ENCODE measurements at places on chromosomes 3 and 15.

DNA sequence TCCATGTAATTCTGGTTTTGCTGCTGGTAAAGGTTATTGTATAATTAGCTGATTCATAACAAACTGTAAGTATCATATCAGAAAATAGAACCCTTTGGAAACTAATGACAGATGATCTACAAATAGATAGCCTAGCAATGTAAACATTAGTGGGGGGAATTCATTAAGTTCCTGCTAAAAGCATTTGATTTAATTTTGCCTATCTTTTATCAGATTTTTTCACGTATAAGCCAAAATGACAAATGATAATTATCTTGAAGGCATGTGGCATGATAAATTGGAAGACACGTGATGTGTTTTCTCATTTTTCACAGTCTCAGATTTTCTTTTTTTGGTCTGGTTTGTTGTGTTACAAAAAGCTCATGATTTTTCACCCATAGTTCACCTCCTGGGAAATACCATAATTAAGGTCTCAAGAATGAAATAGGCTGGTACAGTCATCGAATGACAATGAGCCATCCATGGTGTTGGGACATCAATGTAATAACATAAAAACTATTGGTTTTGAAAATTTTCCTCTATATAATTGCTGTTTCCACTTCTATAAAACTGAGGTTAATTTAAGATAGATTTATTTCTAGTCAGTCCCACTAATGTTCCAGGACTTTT is 325.9 kb upstream of the TBL1XR1 start:
- no peak for DNase-seq

DNA sequence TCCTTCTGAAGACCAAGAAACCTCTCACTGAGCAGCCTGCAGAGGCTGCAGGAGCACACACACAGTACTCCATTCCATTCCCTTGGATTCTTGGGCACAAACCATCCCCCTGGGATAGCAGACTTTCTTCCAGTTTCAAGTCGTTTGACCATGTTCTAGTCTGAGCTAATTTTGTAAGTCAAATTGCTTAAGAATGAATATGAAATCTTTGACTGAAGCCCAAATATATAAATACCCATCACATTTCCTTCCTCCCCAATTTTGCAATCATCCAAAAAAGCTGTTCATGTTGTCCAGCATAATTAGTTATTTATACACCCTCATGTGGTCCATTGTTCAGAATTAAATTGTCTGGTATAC is 231.2 kb upstream of the TPRG1 start:
- no peak for DNase-seq

GRCh38 chr3:158104431-158104921 is 1.7 kb downstream of the SHOX2 start:
- DNase-seq, result no peak

GRCh38 chr15:74158855-74159650 is 14.5 kb upstream of the ISLR start:
- DNase-seq, result no peak

GRCh38 chr3:154886437-154886836 is 193.7 kb upstream of the MME start:
- peak; percentile 90 for DNase-seq

GRCh38 chr3:113194823-113195401 is 16.4 kb upstream of the BOC start:
- DNase-seq, result no peak

DNA sequence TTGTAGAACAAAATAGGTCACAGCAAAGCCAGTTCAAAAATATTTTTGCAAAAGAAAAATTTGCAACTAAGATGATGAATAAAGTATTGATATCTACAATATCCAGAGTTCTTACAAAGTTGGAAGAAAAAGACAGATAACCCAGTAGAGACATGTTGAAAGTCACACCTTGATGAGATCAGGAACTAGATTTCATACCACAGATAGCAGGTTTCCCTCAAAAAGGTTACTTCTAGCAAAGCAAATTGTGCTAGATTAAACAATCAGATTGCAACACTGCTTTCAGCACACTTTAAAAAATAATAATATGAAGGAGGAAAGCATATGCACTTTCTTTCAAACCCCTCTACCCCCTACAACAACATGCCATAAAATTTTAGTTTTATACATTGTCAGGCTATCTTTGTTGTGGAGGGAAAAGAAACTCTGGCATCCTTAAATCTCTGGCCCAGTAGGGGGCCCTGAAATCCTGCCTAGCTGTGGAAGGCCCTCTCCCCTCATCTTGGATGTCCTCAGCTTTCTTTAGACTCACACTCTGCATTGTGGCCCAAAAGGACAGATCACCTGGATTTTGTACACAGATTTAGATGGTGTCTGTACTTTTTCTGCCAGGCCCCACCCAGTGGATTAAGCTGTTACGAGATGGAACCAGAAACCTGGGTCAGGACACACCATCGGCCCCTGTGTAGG is 50.9 kb downstream of the CCR3 start:
- no peak for DNase-seq

GRCh38 chr3:75294124-75294523 is 370.0 kb upstream of the FRG2C start:
- peak; percentile 3 for DNase-seq

DNA sequence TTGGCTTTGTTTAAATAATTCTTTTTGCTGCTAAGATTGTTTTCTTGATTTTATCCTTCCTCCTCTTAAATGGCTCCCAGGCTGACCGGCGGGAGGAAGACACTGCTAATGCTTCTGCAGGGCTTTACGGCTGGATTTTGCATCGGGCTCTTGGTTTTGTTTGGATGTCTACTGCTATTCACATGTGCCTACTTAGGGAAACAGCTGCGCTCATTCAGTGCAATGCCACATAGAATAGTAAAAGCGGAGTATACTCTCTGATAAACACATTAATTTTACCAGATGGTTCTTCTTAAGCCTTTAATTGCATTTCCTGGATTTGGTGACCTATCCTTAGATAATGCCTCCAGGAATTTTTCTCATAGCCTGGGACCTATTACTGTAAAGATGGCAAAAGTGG is 146.6 kb downstream of the THSD4 start:
- DNase-seq, result no peak

GRCh38 chr3:143726727-143727126 is 121.5 kb downstream of the SLC9A9 start:
- no peak for DNase-seq

DNA sequence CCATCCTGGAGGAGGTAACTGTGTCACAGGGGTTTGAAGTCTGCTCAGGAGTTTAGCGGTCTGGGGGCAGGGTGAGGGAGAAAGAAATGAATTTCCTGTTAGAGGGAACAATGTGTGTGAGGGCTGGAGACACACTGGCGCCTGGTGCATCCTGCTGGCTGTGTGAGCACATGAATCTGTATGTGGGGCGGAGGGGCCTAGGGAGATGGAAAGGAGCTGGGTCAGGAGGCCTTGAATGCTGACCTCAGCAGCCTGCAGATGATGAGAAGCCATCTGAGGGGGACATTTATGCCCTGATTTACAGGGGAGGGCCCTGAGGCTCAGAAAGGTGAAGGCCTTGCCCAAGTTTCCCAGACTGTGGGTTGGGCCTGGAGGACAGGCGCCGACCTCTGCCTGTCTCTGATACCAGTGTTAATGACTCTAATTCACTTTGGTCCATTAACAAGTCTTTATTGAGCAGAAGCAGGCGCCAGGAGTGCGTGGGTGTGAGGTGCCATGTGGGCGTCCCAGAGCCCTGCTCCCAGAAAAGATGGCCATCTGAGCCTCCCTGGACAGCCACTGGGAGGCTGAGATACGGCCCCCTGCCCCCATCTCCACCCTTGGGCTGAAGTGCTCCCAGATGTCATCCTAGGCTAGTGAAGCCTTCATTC is 34.8 kb downstream of the LINGO1 start:
- no peak for DNase-seq

DNA sequence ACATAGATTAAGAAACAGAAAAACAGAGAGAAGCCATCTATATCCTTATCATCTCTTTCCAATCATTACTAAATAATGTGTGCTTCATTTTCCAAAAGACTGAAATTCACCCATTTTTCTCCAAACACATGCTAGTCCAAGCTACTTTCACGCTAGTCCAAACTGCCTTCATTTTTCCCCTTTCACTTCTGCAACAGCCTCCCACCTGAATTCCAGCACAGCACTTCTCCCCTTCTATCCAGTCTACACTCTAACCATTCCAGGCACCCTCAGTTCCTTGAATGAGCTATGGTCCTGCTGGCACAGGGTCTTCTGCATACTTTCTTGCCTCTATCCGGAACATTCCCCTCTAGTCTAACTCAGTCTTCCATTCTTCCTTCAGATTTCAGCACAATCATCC is 112.0 kb downstream of the THRB start:
- no peak for DNase-seq

DNA sequence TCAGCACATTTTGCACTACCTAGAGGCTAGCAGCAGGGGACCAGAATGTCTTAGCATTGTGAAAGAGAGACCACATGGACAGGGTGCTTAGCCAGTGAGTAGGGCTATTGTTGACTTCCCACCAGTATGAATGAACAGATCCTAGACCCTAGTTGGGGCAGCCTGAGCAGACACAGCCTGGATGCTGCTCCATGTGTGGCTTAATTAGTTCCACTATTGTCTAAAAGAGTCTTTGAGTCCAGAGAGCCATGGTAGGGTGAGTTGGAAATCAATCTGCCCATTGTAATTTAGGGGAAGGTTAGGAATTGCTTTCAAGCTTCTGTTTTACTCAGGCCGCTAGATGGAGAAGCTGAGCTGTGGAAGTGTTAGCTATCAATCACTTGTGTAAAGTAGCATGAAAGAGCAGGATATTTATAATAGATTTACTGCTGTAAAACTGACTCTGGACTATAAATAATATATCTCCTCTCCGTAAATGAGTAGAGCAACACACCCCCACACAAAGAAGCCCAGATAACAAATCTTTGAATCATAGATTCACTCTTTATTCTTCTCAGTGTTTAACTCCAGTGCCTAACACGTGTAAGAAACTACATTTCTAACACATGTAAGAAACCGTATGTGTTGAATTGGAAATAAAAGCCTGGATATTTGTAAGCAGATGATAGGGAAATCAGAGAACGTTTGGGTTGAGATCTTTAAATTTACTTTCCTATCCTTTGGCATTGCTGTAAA is 4.1 kb upstream of the GCSAM start:
- peak; percentile 11 for DNase-seq

DNA sequence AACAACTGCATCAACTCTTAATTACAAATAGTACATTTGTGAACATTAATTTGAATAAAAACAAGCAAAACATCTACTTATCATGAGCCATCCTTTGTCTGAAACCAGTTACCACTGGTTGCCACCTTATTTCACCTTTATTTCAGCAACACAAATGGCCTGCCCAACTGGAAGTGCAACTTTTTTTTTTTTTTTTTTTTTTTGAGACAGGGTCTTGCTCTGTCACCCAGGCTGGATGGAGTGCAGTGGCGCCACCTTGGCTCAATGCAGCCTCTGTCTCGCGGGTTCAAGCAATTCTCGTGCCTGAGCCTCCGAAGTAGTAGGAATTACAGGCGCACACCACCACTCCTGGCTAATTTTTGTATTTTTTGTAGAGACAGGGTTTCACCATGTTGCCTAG is 13.1 kb downstream of the WDR82 start:
- DNase-seq, result no peak

- DNase-seq, result no peak
These were observed 23.9 kb upstream of the RPL32 start for GRCh38 chr3:12865271-12865670.

GRCh38 chr3:161602475-161602874 is 105.9 kb downstream of the OTOL1 start:
- no peak for DNase-seq

GRCh38 chr3:110654843-110655502 is 416.6 kb upstream of the NECTIN3 start:
- no peak for DNase-seq

GRCh38 chr3:117408811-117409210 is 699.2 kb downstream of the TUSC7 start:
- DNase-seq, result peak; percentile 42

- no peak for DNase-seq
These were observed 5.9 kb downstream of the EIF2AK4 start for GRCh38 chr15:39939487-39940452.

DNA sequence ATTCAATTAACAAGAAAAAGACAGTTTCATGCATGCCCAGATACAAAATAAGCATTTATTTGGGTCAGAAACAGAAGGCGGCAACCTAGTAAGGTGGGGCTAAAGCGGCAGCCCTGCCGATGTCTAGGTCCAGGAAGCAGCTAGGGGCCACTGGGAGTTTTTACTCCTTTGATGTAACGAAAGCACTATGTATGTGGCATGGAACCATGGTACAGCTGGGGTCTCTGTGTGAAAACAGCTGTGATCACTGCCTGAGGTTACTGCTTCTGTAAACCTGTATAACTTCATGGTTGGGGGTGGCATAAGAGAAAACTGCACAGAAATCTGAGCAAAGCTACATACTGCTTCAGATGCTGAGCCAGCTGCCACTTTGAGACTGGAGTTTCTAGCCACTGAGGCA is 119.5 kb downstream of the ZNF280D start:
- DNase-seq, result no peak

DNA sequence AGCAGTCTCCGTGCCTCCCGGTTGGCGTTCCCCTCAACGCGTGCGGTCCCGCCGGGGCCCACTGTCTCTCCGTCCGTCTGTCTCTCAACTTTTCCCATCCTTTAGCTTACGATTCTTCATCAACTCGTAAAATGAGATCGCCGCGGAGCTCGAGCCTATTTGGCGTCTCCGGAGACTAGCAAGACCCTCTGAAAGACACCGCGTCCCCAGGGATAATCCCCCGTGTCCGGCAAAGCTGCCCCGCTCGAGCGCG is 3.4 kb downstream of the GATA2 start:
- DNase-seq, result no peak

- DNase-seq, result peak; percentile 26
These were observed 209.4 kb downstream of the CADPS start for GRCh38 chr3:62665627-62666437.

DNA sequence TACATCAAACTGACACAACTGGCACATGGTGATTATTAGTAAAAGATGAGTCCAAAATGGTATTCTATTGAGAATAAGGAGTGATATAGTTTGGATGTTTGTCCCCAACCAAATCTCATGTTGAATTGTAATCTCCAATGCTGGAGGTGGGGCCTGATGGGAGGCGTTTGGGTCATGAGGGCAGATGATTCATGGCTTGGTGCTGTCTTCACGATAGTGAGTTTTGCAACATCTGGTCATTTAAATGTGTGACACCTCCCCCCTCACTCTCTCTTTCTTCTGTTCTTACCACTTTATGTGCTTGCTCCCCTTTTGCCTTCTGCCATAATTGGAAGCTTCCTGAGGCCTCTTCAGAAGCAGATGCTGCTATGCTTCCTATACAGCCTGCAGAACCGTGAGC is 90.6 kb downstream of the RSL24D1 start:
- no peak for DNase-seq

All from HS-27A (cell line).